ENCODE measurements at places on chromosomes 7 and 10.

DNA sequence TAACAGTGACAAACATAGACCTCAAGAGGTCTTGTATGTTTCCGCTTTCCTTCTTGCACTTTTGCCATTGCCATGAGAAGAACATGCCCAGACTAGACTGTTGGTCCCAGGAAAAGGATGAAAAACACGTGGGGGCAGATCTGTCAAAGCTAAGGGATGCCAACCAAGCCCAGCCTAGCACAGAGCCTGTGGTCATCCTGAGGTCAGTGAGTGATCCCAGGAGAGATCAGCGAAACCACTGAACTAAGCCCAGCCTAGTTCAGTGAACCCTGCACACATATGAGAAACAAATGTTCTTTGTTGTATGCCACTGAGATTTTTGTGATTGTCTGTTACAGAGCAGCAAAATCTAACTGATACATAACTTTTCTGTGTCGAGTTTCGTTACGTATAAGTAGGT lies 718.8 kb downstream of the MAGI2 start:
- DNase-seq: no peak

DNA sequence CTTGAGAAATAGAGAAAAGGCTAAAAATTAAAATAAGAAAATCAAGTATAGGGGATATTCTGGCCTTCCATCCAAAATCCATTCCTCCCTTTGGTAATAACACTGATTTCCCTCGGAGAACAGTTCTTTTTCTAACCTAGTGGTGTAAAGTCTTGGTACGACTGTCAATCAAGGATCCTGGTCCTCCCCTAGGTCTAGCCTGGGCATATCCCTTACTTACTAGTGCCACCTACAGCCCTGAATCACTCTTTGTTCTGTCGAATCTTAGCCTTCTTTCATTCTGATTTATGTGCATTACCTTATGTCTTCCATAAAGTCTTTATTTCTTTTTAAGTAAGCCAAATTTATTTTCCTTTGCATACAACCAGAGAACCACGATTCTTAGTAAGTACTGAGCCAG lies 298.7 kb upstream of the LRRTM3 start:
- no peak for DNase-seq

DNA sequence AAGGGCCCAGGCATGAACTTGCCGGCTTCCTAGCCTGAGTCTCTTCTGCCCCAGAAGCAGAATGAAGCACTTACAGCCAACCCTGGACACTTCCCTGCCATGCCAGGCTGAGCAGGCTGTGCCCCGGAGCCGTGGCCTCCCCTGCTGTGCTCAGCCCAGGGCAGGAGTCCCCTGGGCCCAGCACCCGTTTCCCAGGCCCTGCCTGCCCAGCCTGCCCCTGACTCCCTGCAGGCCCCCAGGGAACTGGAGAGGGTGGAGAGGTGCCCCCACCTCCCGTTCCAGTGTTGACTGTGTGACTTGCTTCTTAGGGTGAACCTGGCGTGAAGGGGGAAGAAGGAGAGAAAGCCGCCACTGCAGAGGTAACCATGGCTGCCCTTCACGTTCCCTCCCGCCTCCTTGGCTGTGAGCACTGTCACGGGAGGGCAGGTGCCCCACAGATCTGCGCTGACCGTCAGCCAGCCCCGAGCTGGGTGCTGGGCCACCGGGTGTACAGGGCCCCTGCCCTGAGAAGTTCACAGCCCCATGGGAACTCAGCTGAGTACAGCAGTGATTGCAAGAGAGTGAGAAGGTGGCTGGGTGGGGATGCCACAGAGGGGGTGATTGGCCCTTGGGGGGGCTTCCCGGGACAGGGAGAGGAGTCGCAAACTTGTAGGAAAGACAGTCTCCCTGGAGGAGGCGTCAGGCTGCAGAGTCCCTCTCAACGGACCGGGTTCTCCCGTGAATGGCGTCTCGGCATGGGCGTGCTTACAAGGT lies 75.9 kb downstream of the MYL10 start:
- DNase-seq: no peak

- DNase-seq: no peak
Observed at GRCh38 chr10:72080042-72080975, 8.0 kb downstream of the SPOCK2 start.

DNA sequence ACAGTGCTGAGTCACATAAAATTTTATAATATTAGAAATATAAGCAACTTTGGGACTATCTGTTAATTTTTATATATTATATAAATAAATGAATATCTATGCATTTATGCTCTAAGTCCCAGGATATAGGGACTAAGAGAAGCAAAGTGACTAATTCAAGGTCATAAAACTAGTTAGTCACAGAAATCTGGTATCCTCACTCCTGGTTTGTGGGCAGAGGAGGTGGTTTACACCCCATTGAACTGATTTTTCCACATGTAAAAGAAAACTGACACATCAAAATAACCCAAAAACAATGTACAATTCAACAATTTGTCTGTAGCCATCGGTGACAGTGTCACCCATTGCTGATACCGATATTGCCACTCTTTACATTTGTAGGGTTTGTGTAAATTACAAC lies 3.0 kb downstream of the PCLO start:
- DNase-seq: no peak

- DNase-seq: no peak
Observed at GRCh38 chr7:157462840-157463239, 126.0 kb downstream of the DNAJB6 start.

GRCh38 chr7:140562926-140563481 lies 77.6 kb downstream of the DENND2A start:
- DNase-seq: no peak

GRCh38 chr7:36227223-36227622 lies 74.2 kb downstream of the EEPD1 start:
- no peak for DNase-seq

- DNase-seq: no peak
Observed at GRCh38 chr10:45278860-45279498, 36.4 kb downstream of the OR13A1 start.

- no peak for DNase-seq
Observed at GRCh38 chr7:22182149-22182548, 174.8 kb downstream of the RAPGEF5 start.

DNA sequence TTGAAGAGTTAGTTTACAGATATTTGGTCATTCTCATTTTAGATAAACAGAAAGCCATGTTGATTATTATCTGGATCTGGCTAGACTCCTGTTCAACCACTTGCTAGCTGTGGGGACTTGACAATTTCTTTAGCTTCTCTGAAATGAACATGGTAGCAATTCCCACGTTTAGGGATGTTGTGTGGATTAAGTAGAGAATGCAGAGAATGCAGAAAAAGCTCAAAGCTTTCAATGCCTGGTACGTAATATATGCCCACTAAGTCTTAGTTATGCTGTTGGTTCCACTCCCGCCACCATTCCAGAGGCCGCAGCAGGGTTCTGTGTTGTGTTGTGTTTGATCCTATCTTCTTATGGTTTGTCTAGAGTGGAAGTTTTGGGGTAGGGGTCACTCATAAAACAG lies 39.2 kb upstream of the RPA3 start:
- no peak for DNase-seq

GRCh38 chr7:33986451-33986850 lies 81.1 kb downstream of the BMPER start:
- DNase-seq: no peak

- DNase-seq: no peak
Observed at GRCh38 chr10:59303018-59303417, 59.3 kb downstream of the FAM13C start.
